Right lung (tissue), 10 donors: ENCODE measurements at places on chromosomes 13 and 19. TPM values are rescaled to one million over a fixed set of nuclear protein-coding genes. Genes with fewer than 3 reads are reported as not detected.

The NCAN gene
- polyA plus RNA-seq = 0.07 TPM

DNA sequence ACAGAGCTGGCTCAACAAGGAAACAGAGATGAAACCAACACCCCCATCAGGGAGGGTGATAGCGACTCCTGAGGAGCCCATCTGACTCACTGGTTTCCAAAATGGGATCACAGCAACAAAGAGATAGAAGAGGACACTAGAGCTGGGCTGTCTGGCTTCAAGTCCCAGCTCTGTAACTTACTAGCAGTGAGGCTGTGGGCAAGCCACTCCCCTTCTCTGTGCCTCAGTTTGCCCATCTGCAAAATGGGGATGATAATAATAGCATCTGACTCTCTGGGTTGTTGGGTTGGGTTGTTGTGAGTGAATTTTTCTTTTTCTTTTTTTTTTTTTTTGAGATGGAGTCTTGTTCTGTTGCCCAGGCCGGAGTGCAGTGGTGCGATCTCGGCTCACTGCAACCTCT, 14.3 kb downstream of the IGSF23 start:
- no peak for DNase-seq

The ZNF44 gene
- 31.3 TPM for polyA plus RNA-seq

The GRIN2D gene
- 0.24 TPM for polyA plus RNA-seq

GRCh38 chr13:93881411-93881810, 598.1 kb downstream of the DCT start:
- no peak for DNase-seq

- no peak for DNase-seq
Observed at GRCh38 chr19:7779631-7780486, 16.8 kb downstream of the CLEC4M start.

GRCh38 chr19:40612831-40613689, 11.9 kb downstream of the LTBP4 start:
- DNase-seq = no peak

DNA sequence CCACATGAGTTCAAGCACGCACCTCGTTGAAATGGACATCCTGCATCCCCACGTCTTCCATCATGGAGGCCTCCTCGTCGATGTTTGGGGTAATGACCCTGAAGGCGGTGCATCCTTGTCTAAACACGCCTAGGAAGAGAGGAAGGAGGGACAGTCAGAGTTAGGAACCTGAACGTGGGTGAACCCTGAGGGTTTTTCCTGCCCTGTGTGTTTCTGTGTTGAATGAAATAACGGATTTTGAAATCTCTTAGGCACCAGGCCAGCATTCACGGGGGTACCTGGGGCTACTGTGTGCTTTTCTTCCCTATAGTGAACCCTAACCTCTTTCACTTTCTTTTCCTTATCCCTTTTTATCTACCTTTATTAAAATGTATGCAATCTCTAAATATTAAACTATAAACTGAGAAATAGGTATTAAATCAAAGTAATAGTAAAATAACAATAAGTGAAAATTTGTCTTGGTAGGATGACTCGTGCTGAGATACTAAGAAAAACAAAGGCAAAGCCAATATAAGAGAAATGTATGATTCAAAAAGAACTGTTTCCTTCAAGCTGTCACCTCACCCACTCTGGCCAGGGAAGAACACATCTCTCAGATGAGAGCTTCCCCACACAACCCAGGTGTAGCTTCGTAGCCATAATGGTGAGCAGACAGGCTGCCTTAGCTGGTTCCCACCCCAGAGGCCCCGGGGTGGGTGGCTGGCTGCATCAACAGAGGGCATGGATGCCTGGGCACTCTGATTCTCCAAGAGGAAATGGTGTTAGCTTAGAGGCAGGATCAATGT, 72.1 kb upstream of the SLC15A1 start:
- no peak for DNase-seq

DNA sequence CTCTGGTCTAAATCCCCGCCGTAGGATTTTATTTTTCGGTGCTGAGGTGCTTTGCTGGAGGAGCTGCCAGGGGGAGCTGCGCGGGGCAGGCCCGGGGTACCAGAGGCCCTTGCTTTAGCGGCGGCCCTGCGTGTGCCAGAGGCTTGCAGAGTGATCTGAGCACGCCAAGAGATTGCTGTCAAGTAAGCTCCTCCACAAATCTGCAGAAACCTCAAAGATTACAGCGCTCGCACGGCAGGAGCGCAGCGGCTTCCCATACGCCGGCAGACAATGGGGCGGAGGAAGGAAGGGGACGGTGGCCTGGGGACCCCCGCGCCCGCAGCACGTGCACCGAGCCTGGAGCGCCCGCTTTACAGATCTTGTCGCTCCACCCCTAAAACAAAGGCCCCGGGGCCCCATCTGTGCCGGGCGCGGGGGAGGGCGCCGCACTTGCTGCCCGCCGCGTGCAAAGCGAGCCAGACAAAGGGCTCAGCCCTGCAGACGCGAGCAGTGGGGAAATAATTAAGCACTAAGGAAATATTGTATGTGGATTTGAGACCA, 9.1 kb upstream of the C19orf12 start:
- peak; percentile 6 for DNase-seq

GRCh38 chr13:70816853-70817252, 708.6 kb upstream of the KLHL1 start:
- no peak for DNase-seq

The SACS gene
- polyA plus RNA-seq = 19.8 TPM

DNA sequence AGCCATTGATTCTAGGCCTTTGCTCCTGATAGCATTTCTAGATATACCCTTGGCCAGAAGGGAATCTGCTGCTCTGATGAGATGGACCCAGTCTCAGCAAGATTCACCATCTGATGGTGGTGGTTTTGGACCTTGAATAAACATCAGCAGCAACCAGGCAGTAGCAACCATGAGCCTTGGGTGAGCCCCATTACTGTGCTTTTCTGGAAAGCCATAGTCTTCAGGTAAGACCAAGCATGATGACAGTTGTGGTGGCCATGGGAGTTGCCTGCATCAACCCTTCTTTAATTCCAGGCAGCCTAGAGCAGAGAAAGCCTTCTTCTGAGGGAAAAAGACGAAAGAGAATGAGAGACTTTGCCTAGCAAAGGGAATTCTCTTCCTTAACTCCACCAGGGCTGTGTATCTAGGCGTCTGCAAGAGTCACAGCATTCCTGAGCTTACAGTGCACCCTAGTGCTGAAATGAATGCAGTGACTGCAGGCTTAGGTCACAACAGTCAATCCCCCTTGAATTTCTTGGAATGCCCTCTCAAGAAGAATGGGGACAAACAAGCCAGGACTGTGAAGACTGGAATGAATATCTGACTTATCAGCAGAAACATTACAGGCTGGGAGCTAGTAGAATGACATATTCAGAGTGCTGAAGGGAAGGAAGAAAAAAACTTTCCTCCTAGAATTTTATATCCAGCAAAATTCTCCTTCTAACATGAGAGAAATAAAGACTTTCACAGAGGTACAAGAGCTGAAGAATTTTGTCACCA, 942.4 kb upstream of the PCDH20 start:
- DNase-seq = no peak

The C13orf42 gene
- polyA plus RNA-seq = not detected

The DNAAF3 gene
- polyA plus RNA-seq = 1.4 TPM

The IGFL1 gene
- not detected for polyA plus RNA-seq

The ATP4B gene
- polyA plus RNA-seq = 0.36 TPM

- no peak for DNase-seq
Observed at GRCh38 chr19:39310558-39311311, 9.9 kb downstream of the LRFN1 start.

The KCNC3 gene
- 23.6 TPM for polyA plus RNA-seq

The C13orf46 gene
- 0.48 TPM for polyA plus RNA-seq

- DNase-seq = no peak
Observed at GRCh38 chr13:72696579-72696978, 30.9 kb downstream of the MZT1 start.

- peak; percentile 66 for DNase-seq
Observed at GRCh38 chr19:13986348-13986904, 19.7 kb downstream of the RFX1 start.

- DNase-seq = no peak
Observed at GRCh38 chr19:46551164-46551563, 50.0 kb upstream of the CALM3 start.

DNA sequence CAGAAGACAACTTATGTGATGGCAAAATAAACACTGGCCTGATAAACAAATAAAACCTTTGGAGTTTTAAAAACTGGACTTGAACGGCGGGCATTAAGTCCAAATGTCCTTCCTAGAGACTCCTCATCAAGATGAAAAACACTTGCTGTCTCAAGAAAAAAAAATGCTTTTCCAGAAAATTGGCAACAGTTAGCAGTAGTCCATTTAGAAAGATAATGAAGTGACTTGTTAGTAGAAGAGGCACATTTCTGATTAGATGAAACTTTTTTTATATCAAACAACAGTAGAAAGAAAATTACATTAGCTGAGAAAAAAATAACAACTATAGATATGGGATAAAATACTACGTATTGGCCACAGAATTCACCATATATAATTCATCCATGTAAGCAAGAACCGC, 1750.7 kb upstream of the PCDH20 start:
- DNase-seq = peak; percentile 20

DNA sequence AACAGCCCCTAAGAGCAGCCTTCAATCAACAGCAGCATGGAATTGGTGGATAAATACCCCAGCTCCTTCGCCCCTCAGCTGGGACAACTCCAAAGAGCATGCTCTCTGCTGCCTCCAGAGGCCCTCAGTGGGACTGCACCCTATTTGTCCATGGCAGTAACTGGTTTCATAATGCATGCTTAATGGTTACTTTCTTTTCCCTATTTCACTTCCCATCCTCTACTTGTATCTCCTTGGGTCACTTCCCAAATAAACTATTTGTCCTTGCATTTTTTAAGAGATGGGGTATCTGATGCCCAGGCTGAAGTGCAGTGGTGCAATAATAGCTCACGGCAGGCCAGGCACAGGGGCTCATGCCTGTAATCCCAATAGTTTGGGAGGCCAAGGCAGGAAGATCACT, 13.5 kb upstream of the TPM4 start:
- DNase-seq = no peak

The ZSCAN22 gene
- polyA plus RNA-seq = 3.6 TPM

The YIPF2 gene
- 38.6 TPM for polyA plus RNA-seq

DNA sequence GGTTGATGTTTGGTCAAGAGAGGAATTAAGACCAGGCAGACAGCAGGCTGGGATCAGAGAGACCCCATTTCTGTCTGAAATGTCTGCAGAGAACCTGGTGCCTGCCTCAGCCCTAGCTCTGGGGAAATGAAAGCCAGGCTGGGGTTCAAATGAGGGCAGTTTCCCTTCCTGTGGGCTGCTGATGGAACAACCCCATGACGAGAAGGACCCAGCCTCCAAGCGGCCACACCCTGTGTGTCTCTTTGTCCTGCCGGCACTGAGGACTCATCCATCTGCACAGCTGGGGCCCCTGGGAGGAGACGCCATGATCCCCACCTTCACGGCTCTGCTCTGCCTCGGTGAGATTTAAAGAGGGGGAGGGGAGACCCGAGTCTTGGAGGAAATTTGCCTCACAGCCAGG, at the start of gene LILRB4:
LILRB4 (plus strand) TSS at position 256 of the 400 bp plus-strand sequence; CDS start at position 305, 49 bp downstream.
- no peak for DNase-seq

The GNA15 gene
- polyA plus RNA-seq = 2.3 TPM

GRCh38 chr19:4830768-4831265, 695 bp downstream of the TICAM1 start:
- DNase-seq = no peak

GRCh38 chr19:41821003-41821735, 23.3 kb downstream of the LYPD4 start:
- no peak for DNase-seq

GRCh38 chr19:29487432-29487831, 38.4 kb upstream of the VSTM2B start:
- no peak for DNase-seq

- DNase-seq = peak; percentile 61
Observed at GRCh38 chr19:40190891-40191835, at the start of gene MAP3K10. MAP3K10 (plus strand) TSS chr19:40191426; CDS start chr19:40192032, 606 bp downstream.

The PRKCG gene
- polyA plus RNA-seq = not detected

DNA sequence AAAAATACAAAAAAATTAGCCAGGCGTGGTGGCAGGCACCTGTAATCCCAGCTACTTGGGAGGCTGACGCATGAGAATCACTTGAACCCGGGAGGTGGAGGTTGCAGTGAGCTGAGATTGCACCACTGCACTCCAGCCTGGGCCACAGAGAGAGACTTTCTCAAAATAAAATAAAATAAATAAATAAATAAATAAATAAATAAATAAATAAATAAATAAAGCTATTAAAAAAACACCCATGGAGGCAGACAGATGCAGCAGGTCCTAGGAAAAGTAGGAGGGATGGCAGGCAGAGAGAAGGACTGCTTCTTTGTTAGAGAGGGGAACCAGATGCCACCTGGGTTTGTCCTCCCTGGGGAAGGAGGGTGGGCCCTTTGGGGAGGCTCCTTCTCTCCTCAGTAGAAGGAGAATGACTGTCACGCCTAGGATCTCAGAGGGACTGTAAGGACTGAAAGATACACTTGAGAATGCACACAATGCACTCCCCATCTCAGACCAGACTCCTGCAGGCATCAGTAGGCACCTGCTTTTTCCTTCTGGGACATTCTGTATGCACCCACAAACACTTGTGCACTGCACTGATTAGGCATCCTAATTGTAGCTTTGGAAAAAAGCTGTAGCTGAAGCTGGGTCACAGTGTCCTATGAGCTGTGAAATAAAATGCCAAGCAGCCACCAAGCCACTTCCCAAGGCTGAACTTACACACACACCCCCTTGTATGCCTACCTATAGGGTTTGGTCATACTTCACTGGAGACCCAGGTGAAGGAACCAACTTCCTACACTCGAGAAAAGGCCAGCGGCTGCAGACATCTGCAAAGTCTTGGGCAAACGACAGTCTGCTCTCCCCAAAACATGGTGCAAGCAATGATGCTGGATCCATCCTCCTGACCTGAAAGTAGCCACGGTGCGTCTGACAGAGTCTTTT, 18.9 kb upstream of the SLC35E1 start:
- DNase-seq = no peak

The CNFN gene
- polyA plus RNA-seq = 0.59 TPM

- DNase-seq = no peak
Observed at GRCh38 chr13:29619995-29620394, 24.5 kb upstream of the SLC7A1 start.

- DNase-seq = no peak
Observed at GRCh38 chr19:44254496-44254895, 5.2 kb upstream of the ZNF233 start.

DNA sequence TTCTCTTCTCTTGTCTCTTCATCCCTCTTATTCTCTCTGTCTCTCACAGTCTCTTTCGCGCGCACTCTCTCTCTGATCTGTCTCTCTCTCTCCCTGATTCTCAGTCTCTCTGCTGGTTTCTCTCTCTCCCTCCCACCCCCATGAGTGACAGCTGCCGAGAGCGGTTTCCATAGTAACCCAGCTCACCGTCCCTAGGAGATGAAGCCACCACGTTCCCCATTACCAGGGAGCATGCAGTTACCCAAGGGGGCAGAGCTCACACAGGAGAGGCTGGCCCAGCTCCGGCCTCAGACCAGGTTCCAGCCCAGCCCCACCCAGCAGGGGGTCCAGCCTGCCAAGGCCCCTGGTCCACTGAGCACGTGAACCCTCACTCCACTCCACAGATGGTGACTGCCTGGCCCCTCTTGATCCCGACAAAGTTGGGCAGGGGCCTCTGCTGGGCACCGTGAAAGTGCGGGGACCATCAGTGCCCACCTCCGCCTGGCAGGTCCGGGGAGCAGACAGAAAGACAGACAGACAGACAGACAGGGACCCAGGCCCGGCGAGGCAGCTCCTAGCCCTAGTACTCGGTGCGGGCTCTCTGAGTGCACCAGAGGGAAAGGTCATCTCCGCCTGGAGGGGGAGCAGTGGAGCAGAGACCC, 50.6 kb downstream of the CELF5 start:
- no peak for DNase-seq

The KANK3 gene
- 16.8 TPM for polyA plus RNA-seq

GRCh38 chr13:21328201-21328600, 130.9 kb downstream of the ZDHHC20 start:
- no peak for DNase-seq

- no peak for DNase-seq
Observed at GRCh38 chr19:32580353-32580900, 563 bp upstream of the PDCD5 start.

The IRF2BP1 gene
- 12.1 TPM for polyA plus RNA-seq

The TMEM272 gene
- polyA plus RNA-seq = 0.31 TPM

The CDX2 gene
- polyA plus RNA-seq = not detected
